ENCODE measurements at places on chromosomes 5 and 9.

- no peak for DNase-seq
Observed at GRCh38 chr5:76710991-76711390, 4.9 kb upstream of the F2R start.

GRCh38 chr5:92559331-92559730, 1021.7 kb downstream of the NR2F1-AS1 start:
- no peak for DNase-seq

DNA sequence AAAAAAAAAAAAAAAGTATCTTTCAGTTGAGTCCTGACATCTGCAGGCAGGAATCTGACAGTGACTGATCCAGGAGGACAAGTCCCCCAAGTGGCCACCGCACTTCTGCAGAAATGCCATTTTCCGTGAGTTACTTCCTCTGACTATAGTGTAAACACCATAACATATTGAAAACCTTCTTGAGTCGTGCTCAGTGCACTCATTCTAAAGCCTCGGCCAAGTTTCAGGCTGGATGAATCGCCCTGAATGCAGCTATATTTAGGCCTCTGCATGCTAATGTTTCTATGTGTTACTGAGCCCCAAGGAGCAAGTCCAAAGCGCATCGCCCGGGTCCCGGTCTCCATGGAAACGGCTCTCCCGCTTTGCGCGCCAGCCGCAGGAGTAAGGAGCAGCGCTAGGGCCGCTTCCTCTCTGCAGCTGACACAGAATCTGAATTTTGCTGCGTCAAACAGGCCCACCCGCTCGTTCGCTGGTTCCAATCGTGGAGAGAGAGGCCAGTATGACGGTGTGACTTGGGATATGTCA, 335.4 kb downstream of the MSX2 start:
- DNase-seq, result peak; percentile 64

- no peak for DNase-seq
Observed at GRCh38 chr5:107340631-107341030, 330.1 kb downstream of the EFNA5 start.

- no peak for DNase-seq
Observed at GRCh38 chr5:142700566-142700965, 14.7 kb upstream of the FGF1 start.

GRCh38 chr9:91567642-91568274, 144.1 kb upstream of the NFIL3 start:
- no peak for DNase-seq

- no peak for DNase-seq
Observed at GRCh38 chr5:173712609-173713175, 96.2 kb upstream of the BOD1 start.
